ENCODE measurements at places on chromosomes 5 and 9.

GRCh38 chr9:69326261-69326660, 1.2 kb downstream of the ENTREP1 start:
- no peak for DNase-seq

DNA sequence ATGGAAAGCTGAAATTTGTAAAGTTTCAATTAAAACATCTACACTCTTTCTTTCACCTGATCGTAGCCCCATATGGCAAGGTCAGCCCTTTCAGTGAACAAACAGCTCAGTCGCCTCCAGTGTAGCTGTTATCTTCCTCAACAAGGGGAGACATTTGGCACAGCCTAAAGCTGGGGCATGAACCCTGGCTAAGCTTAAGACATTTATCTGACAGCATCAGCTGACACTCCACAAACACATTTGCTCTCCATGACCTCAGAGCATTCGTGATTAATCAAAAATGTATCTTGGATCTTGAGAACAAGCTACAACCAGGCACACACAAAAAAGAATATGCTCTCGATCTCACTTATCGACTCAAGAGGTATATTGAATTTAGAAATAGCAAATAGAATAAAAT, 67.3 kb downstream of the POU5F2 start:
- DNase-seq: no peak

- DNase-seq: no peak
Observed at GRCh38 chr9:127853312-127854183, 910 bp downstream of the ENG start.

DNA sequence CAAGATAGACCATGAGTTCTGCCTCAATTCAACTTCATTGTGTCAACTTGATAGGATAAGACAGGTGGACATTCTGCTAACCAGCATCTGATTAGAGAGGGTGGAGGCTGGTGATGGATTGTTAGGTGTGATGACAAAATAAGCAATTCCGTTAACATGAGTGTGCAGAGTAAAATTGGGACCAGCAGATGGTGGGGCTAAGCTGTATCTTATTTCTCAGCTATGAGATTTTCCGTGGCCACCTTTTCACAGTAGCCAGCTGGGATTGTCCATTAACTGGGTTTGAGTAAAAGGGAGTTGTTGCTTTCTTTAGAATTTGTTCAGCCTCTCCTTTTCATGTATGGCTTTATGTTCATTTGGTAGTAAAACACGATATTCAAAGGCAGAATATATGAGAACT, 28.8 kb upstream of the TAL2 start:
- DNase-seq: no peak

GRCh38 chr9:88874391-88874790, 116.9 kb upstream of the S1PR3 start:
- DNase-seq: no peak

DNA sequence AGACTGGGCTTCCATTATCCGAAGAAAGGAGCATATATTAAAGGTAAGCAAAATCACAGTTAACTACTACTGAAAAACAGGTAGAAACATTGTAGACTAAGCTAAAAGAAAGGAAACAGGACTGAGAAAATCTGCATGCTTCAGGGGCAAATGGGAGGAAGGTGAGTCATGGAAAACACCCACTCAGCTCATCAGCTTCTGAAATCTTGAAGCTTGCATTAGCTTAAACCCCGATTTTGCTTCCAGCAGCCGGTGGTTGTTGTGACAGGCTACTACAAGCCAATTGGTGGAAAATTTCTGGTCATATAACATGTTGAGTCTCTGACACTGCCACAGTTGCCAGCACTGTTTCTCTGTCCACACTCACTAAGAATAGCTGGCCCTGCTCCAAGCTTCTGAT, 179.6 kb upstream of the PUM3 start:
- no peak for DNase-seq

DNA sequence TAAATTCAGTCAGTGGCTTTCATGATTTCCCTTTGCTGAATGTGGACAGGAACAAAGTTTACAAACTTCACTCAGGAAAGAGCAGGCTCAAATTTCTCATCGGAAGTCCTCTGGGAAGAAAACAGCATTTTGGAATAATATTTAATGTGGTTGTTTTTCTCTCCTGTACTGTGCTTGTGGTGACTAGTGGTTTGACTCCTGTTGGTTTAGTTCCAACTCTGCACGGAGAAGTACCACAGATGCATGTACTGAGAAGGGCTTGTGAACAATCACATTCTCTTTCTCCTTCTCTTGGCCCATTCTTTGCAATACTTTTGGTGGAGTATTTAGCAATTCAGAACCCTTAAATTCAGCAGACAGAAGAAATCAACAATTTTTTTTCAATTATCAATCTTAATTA, 13.3 kb downstream of the MPDZ start:
- no peak for DNase-seq

DNA sequence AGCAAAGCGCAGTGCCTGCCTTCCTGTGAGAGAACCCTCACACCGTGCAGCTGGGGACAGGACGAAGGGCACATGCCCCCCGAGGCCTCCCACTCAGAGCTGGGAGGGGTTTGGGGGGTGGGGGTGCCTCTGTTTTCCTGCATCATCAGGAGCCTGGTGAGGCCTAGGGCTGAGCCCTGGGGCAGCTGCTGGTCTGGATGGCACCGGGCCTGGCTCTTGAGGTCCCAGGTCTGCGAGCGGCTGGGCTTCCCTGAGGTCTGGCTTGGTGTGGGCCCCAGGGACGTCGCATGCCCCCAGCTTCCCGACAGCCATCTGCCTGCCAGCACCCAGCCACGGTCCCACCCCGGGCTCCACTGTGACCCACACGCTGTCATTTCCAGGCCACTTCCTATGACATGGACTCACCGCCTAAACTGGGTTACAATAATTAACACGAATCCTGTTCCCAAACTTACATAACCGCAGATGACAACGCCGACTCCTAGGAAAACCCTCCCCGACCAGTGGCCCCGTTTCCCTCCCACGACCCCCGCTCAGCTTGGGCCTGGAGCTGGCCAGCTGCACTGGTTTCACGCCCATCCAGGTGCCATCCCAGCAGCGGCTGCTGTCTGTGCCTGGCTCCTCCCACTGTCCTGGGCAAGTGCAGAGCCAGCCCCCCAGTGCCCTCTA, 8.7 kb downstream of the NACC2 start:
- DNase-seq: no peak

GRCh38 chr5:16936150-16936988, at the start of gene MYO10:
Gene MYO10 (minus strand): TSS chr5:16936288. CDS start chr5:16935808, 480 bp downstream.
- peak; percentile 15 for DNase-seq

DNA sequence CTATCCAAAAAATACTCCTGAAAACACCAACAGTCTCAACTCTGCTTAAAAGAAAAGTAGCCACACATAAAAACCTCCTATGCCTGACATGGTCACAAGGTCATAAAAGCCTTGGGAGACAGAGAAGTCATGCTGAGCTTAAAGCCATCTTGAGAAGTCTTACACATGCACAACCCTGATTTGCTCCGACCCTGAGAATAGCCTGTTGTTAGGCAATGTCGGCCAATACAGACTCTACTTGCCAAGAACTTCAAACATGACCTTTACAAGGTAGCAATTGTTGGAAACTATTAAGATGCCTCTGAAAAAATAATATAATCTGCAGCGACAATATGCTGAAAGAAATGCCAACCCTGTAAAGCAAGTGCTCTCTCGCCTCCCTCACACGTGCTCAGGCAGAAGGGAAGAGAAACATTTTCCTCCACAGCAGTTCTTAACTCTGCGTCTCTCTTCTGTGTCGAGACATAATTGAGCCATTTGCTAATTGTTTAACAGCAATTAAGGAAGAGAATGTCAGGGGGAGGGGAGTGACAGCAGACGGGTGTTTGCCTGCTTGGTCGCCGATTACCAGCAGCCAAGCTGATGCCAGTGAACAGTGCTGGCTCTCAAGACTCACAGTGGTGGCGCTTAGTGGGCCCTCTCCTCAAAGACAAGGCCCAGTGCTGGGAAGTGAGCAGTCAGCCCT, 393.6 kb downstream of the SPOCK1 start:
- no peak for DNase-seq

All from activated T-helper 9 cell treated with anti-CD3 and anti-CD28 coated beads, Interleukin-2, amount 50 U/mL, for 16 hours (primary cell).